ENCODE measurements at places on chromosomes 2 and 18. TPM values are rescaled to one million over a fixed set of nuclear protein-coding genes. Genes with fewer than 3 reads are reported as not detected.

Gene GLI2
- total RNA-seq = not detected

Gene ACKR3
- 1.2 TPM for total RNA-seq

Gene MALL
- 0.17 TPM for total RNA-seq

Gene MPHOSPH10
- total RNA-seq = 37.1 TPM

Gene AKAIN1
- not detected for total RNA-seq

Gene SLC14A1
- total RNA-seq = 1.1 TPM

Gene TNFAIP6
- not detected for total RNA-seq

Gene LHCGR
- total RNA-seq = not detected

Gene SOS1
- 41.2 TPM for total RNA-seq

Gene TMEM178A
- total RNA-seq = 0.48 TPM

Gene ARPC2
- total RNA-seq = 564 TPM

Gene SLC4A5
- total RNA-seq = 2.9 TPM

Gene MGAT4A
- 76.7 TPM for total RNA-seq

Gene IHH
- total RNA-seq = 0.10 TPM

Gene RAMP1
- total RNA-seq = 0.97 TPM

DNA sequence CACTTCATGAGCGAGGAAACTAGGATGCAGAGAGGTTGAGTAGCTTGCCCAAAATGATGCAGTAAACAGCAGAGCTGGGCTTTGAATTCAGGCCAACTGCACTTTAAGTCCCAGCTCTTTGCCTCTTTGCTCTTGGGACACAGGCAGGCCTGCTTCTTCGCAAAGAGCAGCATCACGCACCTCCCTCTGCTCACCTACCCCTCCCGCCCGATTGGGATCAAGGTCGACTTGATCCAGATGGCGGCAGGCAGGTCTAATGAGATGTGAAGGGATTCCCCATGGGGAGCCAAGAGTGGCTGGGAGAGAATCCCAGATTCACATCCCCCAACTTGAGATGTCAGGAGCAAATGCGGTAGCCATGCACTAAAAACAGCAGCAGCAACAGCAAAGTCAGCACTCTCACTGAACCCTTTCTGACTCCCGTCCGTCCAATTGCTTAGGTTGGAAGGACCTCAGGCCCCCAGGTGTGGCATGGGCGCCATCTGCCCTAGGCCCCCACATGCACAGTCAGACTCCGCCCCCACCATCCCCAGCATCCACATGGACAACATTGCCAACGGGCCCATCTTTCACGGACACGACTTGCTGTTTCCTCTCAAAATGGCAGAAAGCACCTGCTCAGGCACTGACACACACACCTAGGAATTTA lies 84.3 kb upstream of the MAP4K4 start:
- DNase-seq = no peak

DNA sequence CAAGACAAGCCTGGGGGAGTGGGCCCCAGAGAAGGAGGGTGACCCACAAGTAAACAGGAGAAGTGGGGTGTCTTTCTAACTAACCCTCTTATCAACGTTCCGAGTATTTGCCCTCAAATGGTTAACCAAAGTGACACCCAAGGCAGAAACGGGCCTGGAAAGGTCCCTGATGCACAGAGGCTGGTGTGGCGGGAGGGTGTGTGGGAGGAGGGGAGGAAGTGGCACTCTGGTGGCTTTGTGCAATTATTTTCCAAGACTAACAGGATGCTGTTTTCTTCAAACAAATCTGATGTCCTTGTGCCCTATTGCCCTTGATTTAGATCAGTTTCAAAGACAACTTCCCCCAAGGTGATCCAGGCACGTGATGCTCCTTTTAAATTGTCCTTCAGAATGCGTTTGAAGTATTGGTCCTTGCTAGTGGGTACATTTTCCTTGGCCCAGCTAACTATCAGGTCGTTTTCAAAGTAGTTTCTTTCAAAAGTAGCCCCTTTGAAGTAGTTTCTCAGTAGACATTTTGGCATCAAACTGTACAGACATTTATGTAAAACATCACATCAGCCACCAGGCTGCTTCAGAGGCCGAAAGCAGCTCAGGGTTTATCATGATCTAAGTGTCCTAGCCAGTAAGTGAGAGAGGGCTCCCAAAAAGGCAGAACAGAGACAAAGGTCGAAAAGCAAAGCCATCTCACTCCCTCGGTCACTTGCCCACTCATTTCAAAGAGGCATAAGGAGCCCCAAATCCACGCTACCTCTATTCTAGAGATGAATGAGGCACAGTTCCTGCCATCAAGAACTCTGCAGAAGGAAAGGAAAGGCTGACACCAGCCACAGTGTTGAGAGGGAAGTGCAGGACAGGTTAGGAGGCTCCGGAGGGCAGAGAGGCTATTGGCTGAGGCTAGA lies 371.1 kb upstream of the ID2 start:
- peak; percentile 83 for DNase-seq

DNA sequence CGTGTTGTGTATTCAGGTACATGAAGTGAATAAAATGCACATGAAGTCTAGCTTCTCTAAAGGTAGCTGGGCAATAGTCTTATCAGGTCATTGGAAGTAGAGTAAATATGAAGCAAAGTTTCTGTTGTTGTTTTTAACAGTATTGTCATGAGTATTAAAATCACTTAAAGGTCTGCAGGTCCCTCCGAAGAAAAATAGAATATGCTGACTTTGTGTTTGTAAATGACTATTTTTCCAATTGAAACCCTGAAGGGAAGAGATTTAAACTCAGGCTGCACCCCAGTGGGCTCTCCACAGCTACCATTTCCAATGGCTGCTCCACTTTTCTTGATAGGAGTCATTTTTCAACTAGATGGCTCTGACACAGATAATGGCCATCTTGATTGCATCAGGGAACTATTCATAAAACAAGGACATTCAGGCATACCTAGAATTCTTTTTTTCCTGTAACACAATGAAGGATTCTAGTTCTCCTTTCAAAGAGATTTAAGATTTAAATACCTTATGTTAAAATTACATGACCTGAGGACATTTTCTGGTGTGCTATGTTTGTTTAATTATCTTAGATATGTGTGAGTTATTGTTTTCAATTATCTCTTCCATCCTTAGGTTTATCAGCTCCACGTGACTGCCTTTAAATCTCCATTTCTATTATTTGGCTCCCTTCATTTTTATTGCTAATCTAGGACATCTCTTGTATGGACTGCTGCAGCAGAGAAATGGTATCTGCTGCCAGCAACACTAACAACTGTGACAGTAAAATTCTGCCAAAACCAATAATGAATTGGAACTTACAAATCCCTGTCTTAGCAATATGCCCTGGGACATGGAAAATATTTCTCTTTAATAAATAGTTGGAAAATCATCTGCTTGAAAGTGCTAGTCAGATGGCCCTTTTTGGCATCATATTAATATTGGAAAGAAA lies 149.2 kb upstream of the NOSTRIN start:
- DNase-seq = no peak

DNA sequence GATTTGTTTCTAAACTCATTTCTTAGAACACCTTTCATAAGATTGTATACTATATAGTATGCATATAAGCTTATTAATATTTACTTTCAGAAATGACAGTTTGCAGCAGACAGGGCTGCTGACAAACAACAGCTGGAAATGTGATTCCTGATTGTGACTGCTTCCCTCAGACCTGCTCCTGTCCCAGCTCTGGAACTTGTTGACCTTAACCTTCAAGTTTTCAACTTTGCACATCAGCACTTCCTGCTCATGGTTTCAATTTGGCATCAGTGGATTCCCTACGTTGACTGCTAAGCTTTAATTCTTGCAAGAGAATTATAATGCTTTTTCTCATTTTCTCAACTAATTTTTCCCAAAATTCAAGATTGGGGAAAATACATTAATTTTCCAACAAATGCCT lies 459.2 kb upstream of the ACVR2A start:
- no peak for DNase-seq

GRCh38 chr18:80166725-80167124 lies 57.7 kb downstream of the ADNP2 start:
- no peak for DNase-seq

GRCh38 chr18:79480171-79481045 lies 84.7 kb downstream of the NFATC1 start:
- no peak for DNase-seq

DNA sequence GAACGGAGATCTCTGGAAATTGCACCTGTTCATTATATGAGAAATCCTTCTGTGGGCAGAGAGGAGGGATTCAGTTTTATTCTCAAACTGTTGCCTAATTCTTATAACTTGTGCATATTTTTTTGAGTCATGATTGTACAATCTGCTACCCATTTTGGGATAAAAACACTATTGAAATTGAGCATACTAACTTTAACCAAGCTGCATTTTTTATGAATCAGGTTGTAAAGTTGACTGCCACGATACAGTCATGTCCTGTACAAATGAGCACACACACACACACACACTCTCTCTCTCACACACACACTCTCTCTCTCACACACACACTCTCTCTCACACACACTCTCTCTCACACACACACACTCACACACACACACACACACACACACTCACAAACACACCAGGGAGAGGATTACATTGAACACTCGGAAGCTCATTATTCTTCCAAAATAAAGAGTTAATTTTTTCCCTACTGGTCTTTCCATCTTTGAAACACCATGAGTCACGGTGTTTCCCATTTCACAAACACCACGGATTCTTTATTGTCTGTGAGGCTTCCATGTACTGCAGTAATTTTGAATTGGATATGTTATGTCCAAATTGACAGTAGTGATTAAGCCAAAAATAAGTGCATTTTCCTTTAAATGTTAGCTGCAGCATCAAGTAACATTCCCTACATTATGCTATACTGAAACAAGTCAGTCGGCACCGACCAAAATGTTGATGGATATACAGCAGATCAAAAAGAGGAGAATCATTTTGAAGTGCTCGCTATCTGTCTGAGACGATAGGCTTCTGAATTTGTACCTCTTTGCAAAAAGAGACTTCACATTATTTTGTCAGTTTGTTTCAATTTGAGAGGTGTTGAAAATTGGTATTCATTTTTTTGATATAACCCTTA lies 216.9 kb downstream of the ARHGAP15 start:
- DNase-seq = no peak

DNA sequence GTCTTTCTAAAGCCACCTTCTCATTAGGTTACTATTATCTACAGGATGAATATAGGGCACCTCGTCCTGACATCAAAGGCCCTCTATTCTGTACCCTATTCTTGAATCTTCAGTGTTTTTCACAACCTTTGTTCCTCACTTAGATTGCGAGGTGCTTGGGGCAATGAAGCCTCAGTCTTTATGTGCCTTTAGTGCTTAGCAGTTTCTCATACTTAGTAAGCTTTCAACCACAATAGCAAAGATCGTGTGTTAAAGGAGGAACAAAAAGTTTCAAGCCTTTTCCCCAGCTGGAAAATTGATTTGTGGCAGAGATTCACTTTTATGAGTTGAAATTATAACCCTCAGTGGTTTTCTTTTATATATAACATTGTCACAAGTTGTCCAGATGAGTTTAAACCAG lies 226.9 kb downstream of the MYO3B start:
- no peak for DNase-seq

GRCh38 chr2:126359494-126359893 lies 296.5 kb upstream of the GYPC start:
- DNase-seq = no peak

DNA sequence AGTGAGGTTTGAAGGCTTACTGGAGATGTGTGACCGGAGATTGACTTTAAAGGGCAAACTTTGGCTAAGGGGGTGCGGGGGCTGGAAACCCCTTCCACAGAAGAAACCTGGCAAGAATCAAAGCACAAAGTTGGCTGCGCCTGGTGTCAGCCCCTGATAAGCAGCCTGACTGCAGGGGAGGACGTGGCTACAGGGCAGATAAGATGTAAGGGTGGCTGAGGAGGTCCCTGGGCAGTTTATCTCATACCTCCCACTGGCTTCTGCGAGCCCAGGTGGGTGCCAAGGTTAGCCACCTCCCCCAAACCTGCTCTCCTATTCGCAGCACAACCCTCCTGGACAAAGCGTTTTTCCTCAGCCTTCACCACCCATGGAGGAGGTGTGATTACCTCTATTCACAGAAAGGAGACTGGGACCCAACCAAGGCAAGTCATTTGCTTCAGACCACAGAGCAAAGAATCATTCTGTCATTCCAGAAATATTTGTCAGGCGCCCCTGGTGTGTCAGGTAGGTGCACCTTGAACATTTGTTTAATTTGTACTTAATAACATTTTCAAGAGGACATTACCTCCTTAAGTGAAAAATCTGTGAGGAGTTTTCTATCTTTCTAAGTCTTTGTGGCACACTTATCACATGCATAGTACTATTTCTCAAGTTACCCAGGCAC lies 73.1 kb upstream of the IL1R1 start:
- DNase-seq = no peak

GRCh38 chr2:196239622-196240587 lies 68.5 kb upstream of the STK17B start:
- DNase-seq = peak; percentile 94

GRCh38 chr2:166516712-166517303 lies 22.8 kb upstream of the SCN7A start:
- DNase-seq = no peak

DNA sequence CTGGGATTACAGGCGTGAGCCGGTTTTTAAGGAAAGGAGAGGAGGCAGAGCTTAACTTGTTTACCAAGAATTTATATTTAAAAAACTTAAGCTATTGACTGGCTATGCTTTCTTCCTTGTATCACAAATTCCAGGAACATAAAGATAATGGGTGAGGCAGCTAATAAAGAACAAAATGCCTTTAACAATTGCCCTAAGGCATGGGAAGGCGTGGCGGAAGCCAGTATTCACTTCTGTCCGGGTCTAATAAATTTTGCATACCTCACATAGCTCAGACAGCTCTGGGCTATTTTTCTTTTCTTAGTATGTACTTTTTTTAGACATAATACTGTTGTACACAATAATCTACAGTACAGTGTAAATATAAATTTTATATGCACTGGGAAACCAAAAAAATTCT lies 1.0 kb upstream of the LDAH start:
- DNase-seq = no peak

GRCh38 chr2:168344706-168345105 lies 97.3 kb upstream of the STK39 start:
- no peak for DNase-seq

GRCh38 chr2:65525616-65526231 lies 93.3 kb upstream of the SPRED2 start:
- DNase-seq = no peak

DNA sequence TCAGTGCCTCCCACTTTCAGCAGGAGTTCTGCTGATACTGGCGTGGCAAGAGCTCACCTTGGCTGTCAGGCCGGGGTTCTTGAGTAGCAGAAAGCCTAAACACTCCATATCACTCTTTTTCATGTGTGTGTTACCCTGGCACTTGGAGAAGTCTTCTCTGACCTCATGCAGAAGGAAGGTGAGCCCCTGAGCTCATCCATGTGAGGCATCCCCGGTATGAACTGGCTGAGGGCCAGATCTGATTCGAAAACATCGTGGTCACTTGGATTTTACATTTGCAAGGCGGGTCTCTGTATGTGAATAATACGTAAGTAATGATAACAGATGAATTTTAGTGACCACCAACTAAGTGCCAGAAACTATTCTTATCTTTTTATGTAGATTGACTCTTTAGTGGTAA lies 93.6 kb downstream of the RAPGEF4 start:
- no peak for DNase-seq

Data from activated CD4-positive, alpha-beta memory T cell treated with anti-CD3 and anti-CD28 coated beads for 36 hours (primary cell).